ENCODE measurements at places on chromosomes 2 and 18.
A peak's percentile ranks its signal among the peaks of the same experiment; 100 is the strongest.

- no peak for DNase-seq
These were observed 62.2 kb downstream of the ADNP2 start for GRCh38 chr18:80171054-80171872.

DNA sequence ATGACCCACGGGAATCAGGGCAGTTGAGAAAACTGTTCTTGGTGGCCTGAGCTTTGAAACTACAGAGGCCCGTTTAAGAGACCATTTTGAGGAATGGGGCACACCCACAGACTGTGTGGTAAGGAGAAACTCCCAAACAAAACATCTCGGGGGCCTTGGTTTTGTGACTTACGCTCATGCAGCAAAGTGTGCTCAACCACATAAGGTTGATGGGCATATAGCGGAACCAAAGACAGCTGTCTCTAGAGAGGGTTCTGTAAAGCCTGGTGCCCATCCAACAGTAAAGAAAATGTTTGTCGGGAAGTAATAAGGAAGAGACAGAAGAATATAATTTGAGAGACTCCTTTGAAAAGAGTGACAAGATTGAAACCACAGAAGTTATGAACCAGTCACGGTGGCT is 5.4 kb downstream of the MRO start:
- DNase-seq = no peak

DNA sequence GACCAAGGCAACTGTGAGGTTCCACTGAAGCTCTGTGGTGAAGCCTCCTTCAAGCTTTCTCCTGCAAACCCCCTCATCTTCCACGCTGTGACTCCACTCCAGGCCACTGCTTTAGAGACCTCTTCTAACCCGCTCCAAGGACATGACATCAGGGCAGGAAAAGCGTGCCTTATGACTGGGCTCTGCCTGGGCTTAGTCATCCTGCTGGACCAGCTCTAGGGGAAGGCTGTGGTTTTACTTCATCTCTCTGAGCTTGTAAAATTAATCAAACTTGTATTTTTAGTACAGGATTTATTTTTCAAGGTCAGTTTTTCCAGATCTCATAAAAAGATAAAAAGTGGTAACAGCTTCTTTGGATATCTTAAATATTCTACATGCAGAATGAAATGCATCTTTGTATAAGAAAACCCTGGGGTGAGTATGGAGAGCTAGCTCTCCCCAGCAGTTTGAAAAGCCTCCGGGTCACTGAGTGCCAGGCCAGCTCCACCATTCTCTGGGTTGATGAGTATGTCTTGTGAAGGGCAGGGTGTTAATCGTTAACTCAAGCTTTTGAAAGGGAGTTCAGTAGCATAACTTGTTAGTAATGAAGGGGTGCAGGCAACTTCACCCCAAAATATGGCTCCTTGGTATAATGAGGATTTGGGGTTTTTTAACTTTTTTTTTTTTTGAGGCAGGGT is 33.1 kb upstream of the YPEL5 start:
- DNase-seq = no peak

- no peak for DNase-seq
These were observed 109.8 kb downstream of the FAM210A start for GRCh38 chr18:13616525-13617035.

DNA sequence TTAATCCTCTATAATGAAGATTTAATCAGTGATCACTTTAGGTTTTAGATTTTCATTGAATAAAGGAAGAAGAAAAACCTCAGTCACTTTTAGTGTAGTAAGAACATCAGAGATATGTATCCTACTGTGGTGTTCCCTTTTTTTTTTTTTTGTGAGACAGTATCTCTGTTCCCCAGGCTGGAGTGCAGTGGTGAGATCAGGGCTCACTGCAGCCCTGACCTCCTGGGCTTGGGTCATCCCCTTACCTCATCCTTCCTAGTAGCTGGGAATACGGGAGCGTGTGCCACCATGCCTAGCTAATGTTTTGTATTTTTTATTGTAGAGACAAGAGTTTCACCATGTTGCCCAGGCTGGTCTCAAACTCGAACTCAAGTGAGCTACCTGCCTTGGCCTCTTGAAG is 5.1 kb downstream of the SLC39A10 start:
- DNase-seq = no peak

DNA sequence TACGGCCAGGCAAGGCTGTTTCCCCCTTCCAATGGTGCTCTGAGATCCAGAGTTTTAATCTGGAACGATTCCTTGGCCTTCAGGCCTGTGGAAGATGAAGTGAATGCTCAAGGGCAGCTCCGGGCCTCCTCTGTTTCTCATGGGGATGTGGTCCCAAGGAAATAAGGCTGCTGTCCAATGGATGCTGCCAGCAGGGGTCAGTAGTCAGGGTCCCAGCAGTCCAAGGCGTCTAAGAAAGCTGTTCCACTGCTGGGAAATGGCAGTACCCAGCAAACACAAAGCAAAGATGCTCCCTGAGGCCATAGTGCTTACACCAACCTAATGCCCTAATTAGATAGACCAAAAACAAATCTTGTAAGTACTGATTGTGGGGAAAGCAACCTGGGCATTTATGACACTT is 12.5 kb downstream of the NMS start:
- DNase-seq = no peak

- DNase-seq = no peak
These were observed 1.4 kb downstream of the NOL4 start for GRCh38 chr18:34223164-34223892.

- no peak for DNase-seq
These were observed 34.6 kb downstream of the ODC1 start for GRCh38 chr2:10413503-10413902.

DNA sequence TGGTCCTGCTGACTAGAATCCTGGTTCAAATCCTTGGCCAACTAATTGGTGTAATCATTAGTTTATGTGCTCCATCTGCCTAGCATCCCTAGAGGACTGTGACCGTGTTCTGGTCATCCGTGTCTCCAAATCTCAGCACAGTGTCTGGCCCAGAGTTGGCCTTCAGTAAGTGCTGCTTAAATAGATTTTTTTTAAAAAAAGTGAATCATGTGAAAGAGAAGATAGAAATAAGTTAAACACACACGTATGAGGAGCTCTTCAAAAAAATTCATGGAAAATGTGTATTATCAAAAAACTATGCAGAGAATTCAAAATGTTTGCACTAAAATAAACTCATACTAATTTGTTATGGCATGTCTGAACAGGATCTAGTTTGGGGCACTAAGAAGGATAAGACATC is 129.3 kb upstream of the TLK1 start:
- no peak for DNase-seq

GRCh38 chr2:36912695-36913094 is 53.6 kb downstream of the STRN start:
- no peak for DNase-seq

- no peak for DNase-seq
These were observed 300.9 kb downstream of the TXNL1 start for GRCh38 chr18:56337507-56337906.

- DNase-seq = no peak
These were observed 177.8 kb upstream of the EPAS1 start for GRCh38 chr2:46119453-46119852.

DNA sequence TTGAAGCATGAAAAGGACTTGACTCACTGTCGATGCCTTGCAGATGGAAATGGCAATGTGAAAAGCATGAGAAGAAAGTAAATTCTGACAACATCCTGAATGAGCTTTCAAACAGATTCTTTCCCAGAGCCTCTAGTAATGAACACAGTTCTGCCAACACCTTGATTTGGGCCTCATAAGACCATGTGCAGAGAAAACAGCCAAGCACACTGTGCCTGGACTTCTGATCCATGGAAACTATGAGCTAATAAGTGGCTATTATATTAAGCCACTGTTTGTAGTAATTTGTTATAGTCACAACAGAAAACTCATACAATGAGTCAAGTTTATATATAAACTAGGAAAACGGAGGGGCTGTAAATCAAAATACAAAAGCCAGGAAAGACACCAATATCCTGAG is 477.3 kb downstream of the MBD2 start:
- DNase-seq = no peak

- DNase-seq = no peak
These were observed 107.1 kb downstream of the AGAP1 start for GRCh38 chr2:235600926-235601325.

- DNase-seq = peak; percentile 26
These were observed 1.5 kb upstream of the BCL2L11 start for GRCh38 chr2:111118981-111119821.

DNA sequence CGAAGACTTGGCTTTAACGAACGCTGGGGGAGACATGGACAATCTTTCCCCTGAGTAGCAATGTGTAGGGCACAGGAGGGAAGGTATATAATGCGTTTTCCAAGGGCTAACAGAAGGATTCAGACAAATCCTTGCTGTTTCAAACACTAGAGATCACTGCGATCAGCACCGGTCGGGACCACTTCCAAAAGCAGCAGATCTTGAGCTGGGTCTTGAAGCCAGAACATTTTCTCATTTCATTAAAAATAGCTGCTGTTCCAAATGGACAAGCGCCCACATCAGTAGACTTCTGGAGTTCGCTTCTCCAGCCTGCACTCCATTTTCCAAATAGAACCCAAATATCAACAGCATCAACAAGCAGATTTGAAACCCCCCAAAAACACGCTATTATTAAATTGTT is 65.1 kb upstream of the MAPRE2 start:
- DNase-seq = no peak

DNA sequence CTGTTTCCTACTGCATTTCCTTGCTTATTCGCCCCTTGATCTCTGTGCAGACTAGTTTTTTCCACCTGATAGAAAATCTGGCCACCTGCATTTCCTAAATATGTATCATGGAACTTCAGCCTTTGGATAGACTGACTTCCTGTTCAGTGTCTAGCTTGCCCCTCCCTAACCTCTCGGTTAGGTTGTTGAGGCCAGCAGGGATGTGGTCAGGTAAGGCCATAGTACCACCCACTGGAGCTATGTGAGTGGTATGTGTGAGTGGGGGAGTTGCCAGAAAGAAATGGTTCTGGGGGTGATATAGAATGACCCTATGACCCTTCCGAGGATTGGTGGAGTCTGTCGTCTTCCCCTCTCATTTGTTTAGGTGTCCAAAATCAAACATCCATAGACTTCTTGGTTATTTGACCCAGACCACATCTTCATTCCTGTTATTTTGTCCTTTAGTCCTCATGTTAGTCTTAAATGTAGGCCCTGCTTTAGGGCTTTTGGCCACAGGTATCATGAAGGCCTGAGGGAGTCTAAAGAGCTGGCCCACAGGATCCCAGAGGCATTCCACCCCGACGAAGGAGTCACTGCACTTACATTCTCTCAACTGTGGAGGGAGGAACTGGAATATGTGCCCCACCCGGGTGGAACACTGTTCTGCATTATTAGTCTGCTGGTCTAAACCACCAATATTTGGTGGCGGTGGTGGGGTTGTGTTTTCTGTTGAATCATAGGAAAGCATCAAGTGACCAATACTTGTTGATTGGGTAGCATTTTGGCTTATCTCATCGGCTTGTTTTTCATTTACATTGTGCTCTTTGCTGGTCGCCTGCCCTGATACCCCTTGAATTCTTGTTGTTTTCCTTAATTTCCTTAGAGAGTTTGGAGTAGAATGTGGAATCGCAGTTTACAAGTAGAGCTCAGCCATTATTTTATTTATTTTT is 21.9 kb downstream of the CAB39 start:
- no peak for DNase-seq

DNA sequence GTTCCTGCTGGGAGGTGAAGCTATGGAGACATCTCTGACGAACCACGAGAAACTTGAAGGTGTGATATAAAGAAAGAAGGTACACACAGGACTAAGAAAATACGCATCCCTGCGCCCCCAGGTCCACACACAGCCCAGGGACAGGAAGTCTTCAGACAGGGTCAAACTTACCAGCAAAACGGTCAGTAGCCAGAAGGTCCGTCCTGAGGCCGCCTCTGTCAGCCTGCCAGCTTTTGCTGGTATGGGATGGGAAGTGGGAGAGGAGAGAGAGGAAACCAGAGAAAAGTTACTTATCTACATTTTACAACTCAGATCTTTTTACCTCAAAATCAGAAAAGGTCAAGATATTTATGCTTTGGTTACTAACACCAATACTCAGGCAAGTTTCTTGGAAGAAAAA is 47.2 kb downstream of the HDLBP start:
- DNase-seq = no peak

DNA sequence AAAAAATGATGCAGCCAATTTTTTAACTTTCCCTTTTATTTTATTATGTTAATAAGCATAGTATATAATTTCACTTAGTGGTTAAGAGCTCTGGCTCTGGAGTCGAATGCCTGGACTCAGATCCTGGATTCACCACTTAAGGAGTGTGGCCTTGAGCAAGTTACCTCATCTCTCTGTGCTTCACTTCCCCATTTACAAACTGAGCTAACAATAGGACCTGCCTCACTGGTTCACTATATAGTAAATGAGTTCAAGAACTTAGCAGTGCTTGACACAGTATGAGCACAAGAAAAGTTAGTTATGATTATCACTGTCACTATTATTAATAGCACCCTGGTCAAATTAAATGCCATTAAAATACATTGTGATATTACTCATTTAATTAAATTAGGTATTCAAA is 30.6 kb downstream of the SCN3A start:
- no peak for DNase-seq

- no peak for DNase-seq
These were observed 210.3 kb downstream of the UBE2E3 start for GRCh38 chr2:181190711-181191110.

DNA sequence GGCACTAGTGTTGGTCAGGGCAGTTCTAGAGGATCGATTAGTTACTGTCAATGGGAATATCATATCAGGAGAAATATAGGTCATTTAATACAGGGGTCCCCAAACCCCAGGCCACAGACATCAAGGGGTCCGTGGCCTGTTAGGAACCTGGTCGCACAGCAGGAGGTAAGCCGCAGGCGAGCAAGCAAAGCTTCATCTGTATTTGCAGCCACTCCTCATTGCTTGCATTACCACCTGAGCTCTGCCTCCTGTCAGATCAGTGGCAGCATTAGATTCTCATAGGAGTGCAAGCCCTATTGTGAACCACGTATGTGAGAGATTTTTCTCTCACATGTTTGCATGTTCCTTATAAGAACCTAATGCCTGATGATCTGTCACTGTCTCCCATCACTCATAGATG is 81.9 kb downstream of the DSC3 start:
- DNase-seq = no peak

DNA sequence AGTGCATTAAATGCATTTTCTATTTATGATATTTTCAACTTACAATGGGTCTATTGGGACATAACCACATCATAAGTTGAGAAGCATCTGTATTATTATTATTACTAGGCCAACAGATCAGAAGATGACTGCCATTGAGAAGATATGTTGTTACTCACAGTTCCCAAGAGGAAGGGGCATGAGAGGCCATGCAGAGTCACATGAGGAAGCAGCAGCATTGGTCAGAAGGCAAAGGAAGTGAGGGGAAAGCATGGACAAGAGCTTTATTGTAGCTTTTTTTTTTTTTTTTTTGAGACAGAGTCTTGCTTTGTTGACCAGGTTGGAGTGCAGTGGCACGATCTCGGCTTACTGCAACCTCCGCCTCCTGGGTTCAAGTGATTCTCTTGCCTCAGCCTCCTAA is 66.2 kb upstream of the LCLAT1 start:
- no peak for DNase-seq

- no peak for DNase-seq
These were observed 61.8 kb downstream of the CDH20 start for GRCh38 chr18:61394983-61395382.

- DNase-seq = no peak
These were observed 535.4 kb downstream of the LRP1B start for GRCh38 chr2:141595316-141595920.

GRCh38 chr2:196962325-196962724 is 35.8 kb upstream of the PGAP1 start:
- no peak for DNase-seq

- DNase-seq = no peak
These were observed 28.2 kb downstream of the HS1BP3 start for GRCh38 chr2:20622731-20623130.

GRCh38 chr2:58030771-58031170 is 15.8 kb upstream of the VRK2 start:
- no peak for DNase-seq

Data from stimulated activated CD4-positive, alpha-beta T cell treated with anti-CD3 and anti-CD28 coated beads, TNF-alpha, amount 100 ng/mL, for 1 hour (primary cell).